ENCODE measurements at places on chromosomes 7 and 10. TPM values are rescaled to one million over a fixed set of nuclear protein-coding genes. Genes with fewer than 3 reads are reported as not detected.
A peak's percentile ranks its signal among the peaks of the same experiment; 100 is the strongest.

GRCh38 chr7:31087351-31087750 lies 35.2 kb downstream of the ADCYAP1R1 start:
- DNase-seq: no peak
- no peak overlapping the region for H3K27ac ChIP-seq
- no peaks in the 10 kb centered on the region for H3K36me3 ChIP-seq
- H3K4me1 ChIP-seq: no peaks in the 10 kb centered on the region
- 0 out of 2 replicates have a peak, but pooled peaks cover 7% of the 10 kb centered on the region for H3K27me3 ChIP-seq
- H3K4me3 ChIP-seq: no peak overlapping the region

- H3K4me3 ChIP-seq: no peak overlapping the region
- no peaks in the 10 kb centered on the region for H3K36me3 ChIP-seq
- DNase-seq: no peak
- no peak overlapping the region for H3K27ac ChIP-seq
Observed at GRCh38 chr10:88465765-88466164, 117.4 kb downstream of the RNLS start.

DNA sequence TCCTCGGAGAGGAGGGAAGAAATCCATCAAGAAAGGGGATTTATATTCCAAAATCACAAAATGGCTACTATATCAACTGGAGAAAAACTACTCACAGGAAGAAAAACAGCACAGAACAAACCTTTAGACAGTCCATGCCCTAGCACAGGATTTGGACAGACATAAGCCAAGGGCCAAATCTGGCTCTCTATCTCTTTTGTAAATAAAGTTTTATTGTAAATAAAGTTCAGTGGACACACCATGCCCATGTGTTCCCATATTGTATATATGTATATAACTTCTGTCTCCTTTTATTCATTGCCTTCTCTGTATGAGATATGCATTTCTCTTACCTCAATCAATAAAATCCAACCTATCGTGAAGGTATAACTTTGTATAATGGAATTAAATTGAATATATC lies 742.8 kb upstream of the LRRTM3 start:
- no peak overlapping the region for H3K27ac ChIP-seq
- H3K36me3 ChIP-seq: no peaks in the 10 kb centered on the region
- H3K27me3 ChIP-seq: no peaks in the 10 kb centered on the region
- no peaks in the 10 kb centered on the region for H3K4me1 ChIP-seq
- no peak for DNase-seq

GRCh38 chr7:90594751-90595317 lies 1.3 kb upstream of the CDK14 start:
- peak; percentile 79 for DNase-seq
- peak overlapping the region; percentile 87 for H3K4me3 ChIP-seq
- peaks cover 24% of the 10 kb centered on the region for H3K4me1 ChIP-seq
- peak overlapping the region; percentile 76 for H3K27ac ChIP-seq

- no peaks in the 10 kb centered on the region for H3K27me3 ChIP-seq
- no peaks in the 10 kb centered on the region for H3K36me3 ChIP-seq
- peak overlapping the region; percentile 98 for H3K27ac ChIP-seq
- no peak overlapping the region for H3K4me3 ChIP-seq
Observed at GRCh38 chr10:33524041-33524440, 189.6 kb upstream of the NRP1 start.

DNA sequence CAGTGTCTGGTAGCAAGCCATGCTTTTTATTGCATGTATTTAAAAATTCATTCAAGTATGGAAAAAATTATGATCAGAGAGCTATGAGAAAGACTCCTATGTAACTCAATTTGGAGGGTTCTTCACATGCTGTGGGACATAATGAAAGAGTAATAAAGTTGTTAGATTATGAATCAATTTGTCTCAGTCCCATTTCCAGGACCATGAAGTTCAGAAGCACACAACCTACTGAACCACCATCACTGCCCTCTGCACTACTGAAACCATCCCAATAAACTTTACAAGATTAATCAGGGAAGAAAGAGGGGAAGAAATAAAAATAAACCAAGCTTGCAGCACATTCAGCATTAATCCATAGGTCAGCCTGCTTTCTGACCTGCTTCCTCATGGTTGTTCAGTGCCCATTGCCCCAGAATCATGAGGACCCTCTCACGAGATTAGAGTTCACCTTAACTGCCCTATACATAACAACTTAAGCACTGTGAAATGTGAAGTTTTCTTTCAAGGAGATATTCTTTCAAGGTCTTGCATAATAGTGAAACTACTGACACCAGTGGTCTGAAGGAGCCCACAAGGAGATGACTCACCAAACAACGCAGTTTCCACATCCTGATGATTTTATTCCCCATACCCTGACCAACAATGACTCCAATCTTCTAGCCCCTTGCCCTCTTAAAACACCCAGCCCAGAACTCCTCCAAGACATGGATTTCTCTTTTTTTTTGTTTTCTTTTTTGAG lies 171.5 kb upstream of the ADCY1 start:
- no peaks in the 10 kb centered on the region for H3K4me1 ChIP-seq
- no peak overlapping the region for H3K27ac ChIP-seq
- no peaks in the 10 kb centered on the region for H3K36me3 ChIP-seq
- no peak for DNase-seq
- no peaks in the 10 kb centered on the region for H3K27me3 ChIP-seq
- no peak overlapping the region for H3K4me3 ChIP-seq

GRCh38 chr10:535051-535450 lies 154.4 kb downstream of the DIP2C start:
- 0 out of 2 replicates have a peak, but pooled peaks cover 4% of the 10 kb centered on the region for H3K4me1 ChIP-seq
- no peaks in the 10 kb centered on the region for H3K36me3 ChIP-seq
- H3K27me3 ChIP-seq: no peaks in the 10 kb centered on the region
- DNase-seq: no peak
- no peak overlapping the region for H3K27ac ChIP-seq

GRCh38 chr7:7720750-7721621 lies 2.6 kb upstream of the RPA3 start:
- H3K27me3 ChIP-seq: no peaks in the 10 kb centered on the region
- H3K27ac ChIP-seq: no peak overlapping the region
- no peaks in the 10 kb centered on the region for H3K36me3 ChIP-seq
- H3K4me3 ChIP-seq: no peak overlapping the region

GRCh38 chr10:32315424-32315823 lies 31.5 kb downstream of the EPC1 start:
- H3K36me3 ChIP-seq: peaks cover 1% of the 10 kb centered on the region
- no peak overlapping the region for H3K27ac ChIP-seq
- no peak overlapping the region for H3K4me3 ChIP-seq
- H3K4me1 ChIP-seq: peaks cover 12% of the 10 kb centered on the region

- H3K4me1 ChIP-seq: peaks cover 49% of the 10 kb centered on the region
- peak; percentile 48 for DNase-seq
- H3K27me3 ChIP-seq: no peaks in the 10 kb centered on the region
- no peaks in the 10 kb centered on the region for H3K36me3 ChIP-seq
Observed at GRCh38 chr10:36494371-36494770, 631.0 kb upstream of the ANKRD30A start.

- no peak for DNase-seq
- H3K4me1 ChIP-seq: peaks cover 22% of the 10 kb centered on the region
- H3K36me3 ChIP-seq: no peaks in the 10 kb centered on the region
- H3K27ac ChIP-seq: no peak overlapping the region
- no peak overlapping the region for H3K4me3 ChIP-seq
Observed at GRCh38 chr10:103202319-103202718, 9.2 kb upstream of the NT5C2 start.

GRCh38 chr10:110267276-110267675 lies 37.4 kb downstream of the SMNDC1 start:
- H3K4me3 ChIP-seq: no peak overlapping the region
- H3K36me3 ChIP-seq: no peaks in the 10 kb centered on the region
- H3K27me3 ChIP-seq: no peaks in the 10 kb centered on the region
- DNase-seq: no peak
- H3K4me1 ChIP-seq: no peaks in the 10 kb centered on the region

DNA sequence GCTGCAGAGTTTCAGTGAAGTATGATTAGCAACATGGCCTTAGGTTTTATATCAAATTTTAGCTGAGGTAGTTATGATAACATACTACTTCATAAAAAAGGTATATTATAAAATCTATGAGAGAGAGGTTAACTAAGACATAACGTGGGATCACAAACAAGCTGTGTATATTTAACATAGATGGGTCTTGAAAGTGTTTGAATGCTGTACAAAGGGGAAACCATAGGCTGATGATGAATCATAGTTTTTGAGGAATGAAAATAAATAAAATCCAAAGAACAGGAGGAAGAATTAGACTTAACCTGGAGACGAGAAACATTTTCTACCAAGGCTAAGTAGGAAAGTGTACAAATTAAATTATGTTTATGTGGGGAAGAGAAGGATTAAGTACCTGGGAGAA lies 119.0 kb downstream of the GNAI1 start:
- DNase-seq: peak; percentile 19
- H3K4me1 ChIP-seq: peaks cover 12% of the 10 kb centered on the region
- H3K4me3 ChIP-seq: no peak overlapping the region
- H3K36me3 ChIP-seq: no peaks in the 10 kb centered on the region
- no peaks in the 10 kb centered on the region for H3K27me3 ChIP-seq

DNA sequence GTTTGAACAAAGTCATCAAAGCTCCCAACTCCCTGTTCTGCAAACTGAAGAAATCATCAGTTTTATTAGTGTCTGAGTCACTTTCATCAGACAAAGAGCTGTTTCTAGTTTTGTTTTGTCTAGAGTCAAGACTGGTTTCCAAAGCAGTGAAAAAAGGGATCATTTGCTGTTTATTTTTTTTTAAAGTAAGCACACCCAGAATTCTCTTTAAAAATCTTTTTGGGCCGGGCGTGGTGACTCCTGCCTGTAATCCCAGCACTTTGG lies 972.0 kb upstream of the CELF2 start:
- no peaks in the 10 kb centered on the region for H3K27me3 ChIP-seq
- no peak overlapping the region for H3K27ac ChIP-seq
- no peaks in the 10 kb centered on the region for H3K36me3 ChIP-seq
- H3K4me1 ChIP-seq: no peaks in the 10 kb centered on the region

GRCh38 chr7:127413326-127413725 lies 20.8 kb upstream of the ZNF800 start:
- no peak for DNase-seq
- no peaks in the 10 kb centered on the region for H3K36me3 ChIP-seq
- no peak overlapping the region for H3K4me3 ChIP-seq
- no peaks in the 10 kb centered on the region for H3K4me1 ChIP-seq
- no peak overlapping the region for H3K27ac ChIP-seq

DNA sequence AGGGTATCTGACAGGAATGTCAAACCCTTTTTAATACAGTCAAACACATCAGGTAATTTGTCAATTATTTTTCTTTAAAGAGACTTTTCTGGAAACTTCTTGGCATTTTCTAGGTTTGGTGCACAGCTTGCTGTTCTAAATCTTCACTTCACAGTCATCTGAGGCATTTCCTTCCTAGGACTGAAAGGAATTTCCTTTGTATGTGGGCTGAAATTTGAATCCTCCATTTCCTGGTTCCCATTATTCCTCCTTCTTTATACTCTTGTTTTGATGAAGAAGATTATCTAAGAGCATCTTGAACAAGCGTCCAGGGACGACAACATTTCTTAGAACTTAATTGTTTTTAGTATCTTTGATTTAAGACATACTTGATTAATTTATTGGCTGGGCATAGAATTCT lies 24.9 kb downstream of the CALD1 start:
- H3K4me1 ChIP-seq: peaks cover 23% of the 10 kb centered on the region
- DNase-seq: peak; percentile 48
- H3K4me3 ChIP-seq: no peak overlapping the region
- H3K27me3 ChIP-seq: no peaks in the 10 kb centered on the region

- peaks cover 35% of the 10 kb centered on the region for H3K4me1 ChIP-seq
- DNase-seq: no peak
Observed at GRCh38 chr7:44398953-44399574, 73.7 kb upstream of the CAMK2B start.

DNA sequence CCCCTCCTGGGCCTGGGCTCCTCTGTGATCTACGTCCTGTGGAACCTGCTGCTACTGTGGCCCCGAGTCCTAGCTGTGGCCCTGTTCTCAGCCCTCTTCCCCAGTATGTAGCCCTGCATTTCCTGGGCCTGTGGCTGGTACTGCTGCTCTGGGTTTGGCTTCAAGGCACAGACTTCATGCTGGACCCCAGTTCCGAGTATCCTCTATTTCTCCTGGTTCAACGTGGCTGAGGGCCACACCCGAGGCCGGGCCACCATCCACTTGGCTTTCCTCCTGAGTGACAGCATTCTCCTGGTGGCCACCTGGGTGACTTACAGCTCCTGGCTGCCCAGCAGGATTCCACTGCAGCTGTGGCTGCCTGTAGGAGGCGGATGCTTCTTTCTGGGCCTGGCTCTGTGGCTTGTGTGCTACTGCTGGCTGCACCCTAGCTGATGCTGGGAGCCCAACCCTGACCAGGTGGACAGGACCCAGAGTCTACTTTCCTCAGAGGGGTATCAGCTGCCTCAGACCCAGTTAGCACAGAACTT lies 37.8 kb upstream of the MMD2 start:
- peaks cover 64% of the 10 kb centered on the region for H3K36me3 ChIP-seq
- no peak overlapping the region for H3K4me3 ChIP-seq
- DNase-seq: peak; percentile 39
- no peaks in the 10 kb centered on the region for H3K4me1 ChIP-seq
- no peak overlapping the region for H3K27ac ChIP-seq

DNA sequence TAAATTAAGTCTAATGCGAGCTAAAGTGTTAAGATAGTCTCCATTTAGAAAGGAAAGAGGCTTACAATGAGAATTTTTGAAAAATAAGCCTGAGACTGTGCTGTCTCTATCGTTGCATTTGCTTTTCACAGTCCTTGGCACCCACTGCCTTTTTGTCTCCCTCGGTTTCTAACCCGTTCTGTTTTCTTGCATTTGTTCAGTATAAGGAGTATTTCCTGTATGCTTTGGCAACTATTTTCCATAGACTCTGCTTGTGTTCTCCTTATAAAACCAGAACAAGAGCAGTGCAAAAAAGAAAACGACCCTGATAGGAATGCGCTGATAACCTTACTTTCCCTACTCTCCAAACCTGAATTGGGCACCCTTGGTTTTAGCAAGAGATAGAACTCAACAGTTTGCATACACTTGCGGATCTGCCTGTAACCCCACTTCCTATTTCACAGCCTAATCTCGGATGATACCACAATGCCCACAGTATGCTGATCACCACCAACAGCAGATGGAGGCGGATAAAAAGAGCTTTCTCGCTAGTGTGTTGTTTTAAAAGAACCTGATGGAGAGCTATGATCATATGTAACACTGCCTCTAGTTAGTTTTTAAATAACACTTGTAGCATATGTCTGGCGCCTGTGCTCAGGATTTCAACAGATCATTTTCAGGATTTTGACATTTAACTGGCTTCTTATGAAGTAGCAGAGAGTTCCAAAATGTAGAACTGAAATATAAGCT lies 1.6 kb upstream of the ARHGAP12 start:
- H3K4me1 ChIP-seq: peaks cover 19% of the 10 kb centered on the region
- H3K36me3 ChIP-seq: peaks cover 7% of the 10 kb centered on the region
- peak overlapping the region; percentile 100 for H3K4me3 ChIP-seq

Gene CTAGE8
- total RNA-seq: not detected

Gene MNX1
- total RNA-seq: not detected

Gene SLK
- 47.6 TPM for total RNA-seq

Gene GARIN1A
- total RNA-seq: 0.68 TPM

Gene IL15RA
- 1.1 TPM for total RNA-seq

Gene PRLHR
- total RNA-seq: not detected

Gene PWWP2B
- 4.2 TPM for total RNA-seq

Gene MARVELD1
- total RNA-seq: 30.7 TPM

Gene MACC1
- not detected for total RNA-seq

Gene UBE2D1
- total RNA-seq: 23.3 TPM

Measured in SJSA1 (cell line).